ENCODE measurements at places on chromosomes 16 and 17.

DNA sequence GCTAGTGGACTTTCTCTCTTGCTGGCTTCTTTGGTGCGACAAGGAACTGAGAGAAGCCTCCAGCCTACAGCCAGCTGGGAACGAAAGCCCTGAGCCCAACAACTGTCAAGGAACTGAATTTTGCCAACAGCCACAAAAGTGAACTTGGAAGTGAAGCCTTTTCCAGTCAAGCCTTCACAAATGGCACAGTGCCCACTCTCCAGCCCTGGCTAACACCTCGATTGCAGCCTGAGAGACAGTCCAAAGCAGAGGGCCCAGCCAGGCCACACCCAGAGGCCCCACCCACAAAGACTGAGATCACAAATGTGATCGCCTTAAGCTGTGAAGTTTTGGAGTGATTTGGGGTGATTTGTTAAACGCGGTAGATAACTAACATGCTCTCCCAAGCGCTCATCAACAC lies 244.6 kb upstream of the SDK2 start:
- DNase-seq = no peak

DNA sequence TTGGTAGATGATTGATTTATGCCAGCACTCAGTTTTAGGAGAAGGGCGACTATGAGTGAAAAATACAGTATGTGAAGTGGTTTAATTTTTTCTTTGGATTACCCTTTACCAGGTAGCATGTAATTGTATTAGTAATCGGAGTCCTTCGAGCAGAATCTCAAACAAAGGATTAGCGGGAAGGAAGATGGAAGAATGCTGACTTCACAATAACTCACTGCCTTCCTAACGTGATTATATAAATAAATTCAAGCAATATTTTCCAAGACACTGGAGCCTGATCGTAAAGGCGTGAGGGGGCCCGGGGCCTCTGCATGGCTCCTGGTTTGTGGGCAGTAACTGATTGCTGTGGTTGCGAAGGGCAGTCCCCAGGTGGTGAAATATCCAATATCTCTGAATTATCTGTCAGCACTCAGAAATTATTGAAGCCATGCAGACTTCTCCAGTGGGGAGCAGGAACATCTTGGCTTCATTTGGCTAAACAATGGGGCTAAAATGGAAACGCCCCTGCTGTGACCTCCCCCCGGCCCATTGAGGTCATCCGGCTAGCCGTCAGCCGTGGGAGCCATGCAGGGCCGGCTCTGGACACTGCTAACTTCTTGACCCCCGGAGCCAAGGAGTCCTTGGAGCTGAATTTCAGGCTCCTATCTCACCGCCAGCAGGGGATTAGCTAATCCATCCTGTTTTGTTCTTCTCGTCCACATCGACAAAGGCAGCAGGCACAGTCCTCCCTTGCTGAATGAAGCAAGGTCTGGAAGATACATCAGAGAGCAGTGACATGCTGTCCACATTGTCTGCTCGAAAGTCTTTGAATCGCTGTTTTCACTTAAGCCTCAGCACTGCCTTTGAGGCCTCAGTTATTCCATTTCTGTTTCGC lies 295.9 kb upstream of the N4BP1 start:
- no peak for DNase-seq

DNA sequence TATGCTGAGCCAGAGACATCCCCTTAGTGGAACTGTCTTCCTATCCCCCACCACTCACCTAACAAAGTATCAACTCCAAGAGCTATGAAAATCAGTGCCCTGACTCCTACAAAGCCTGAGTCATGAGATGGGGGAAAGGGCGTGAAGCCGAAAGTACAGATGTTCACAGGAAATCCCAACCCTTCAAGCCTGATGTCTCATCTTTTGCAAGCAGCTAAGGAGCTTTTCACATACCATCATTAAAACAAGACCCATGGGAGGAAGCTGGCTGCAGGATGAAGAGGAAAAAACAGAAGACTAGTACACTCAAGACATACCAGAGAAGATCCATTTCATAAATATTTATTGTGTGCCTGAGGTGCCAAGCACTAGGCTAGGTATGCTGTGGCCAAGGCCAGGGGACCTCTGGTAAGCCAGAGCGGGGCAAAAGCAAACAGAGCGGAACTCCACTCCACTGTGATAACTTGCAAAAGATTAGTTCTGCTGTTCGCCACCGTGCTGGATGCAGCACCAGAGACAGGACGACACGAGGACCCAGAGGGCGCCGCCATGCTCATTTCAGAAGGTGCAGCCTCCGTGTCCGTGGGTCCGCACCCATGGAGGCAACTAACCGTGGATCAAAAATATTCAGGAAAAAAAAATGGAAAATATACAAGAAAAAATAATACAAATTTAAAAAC lies 4.5 kb upstream of the MNT start:
- DNase-seq = peak; percentile 85

GRCh38 chr16:57810197-57811031 lies 8.1 kb upstream of the KIFC3 start:
- peak; percentile 56 for DNase-seq

- DNase-seq = no peak
These were observed 143.0 kb downstream of the GAS7 start for GRCh38 chr17:10055262-10055975.

DNA sequence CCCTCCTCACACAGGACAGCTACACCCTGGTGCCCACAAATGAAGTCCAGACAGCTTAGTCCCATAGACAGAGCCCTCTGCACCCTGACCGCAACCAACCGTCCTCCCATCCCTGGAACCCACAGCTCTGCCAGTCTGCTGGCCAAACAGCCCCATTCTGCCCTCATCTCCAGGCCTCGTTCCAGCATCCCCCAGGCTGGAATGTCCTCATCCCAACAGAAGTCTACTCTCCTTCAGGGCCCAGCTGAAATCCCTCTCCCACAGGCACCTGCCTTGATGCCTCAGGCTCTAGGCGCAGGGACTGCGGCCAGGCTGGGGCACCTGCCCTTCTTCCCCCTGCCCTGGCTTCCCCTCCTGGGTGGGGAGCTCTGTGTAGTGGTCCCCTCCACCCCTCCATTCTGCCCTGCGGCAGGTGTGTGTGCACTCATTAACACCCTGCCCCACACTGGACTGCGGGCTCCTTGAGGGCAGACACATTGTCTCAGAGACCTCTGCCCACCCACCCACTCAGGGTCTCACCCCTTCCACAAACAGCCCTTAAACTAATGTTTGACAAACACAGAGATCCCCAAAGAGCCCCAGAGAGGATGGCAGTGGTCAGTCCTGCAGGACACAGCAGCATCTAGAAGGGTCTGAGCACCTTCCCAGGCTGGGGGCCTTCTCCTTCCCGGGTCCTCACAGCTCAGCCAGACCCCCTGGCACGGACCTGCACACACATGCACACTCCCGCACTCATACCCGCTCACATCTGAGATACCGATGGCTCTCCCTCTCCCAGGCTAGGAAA lies 820 bp downstream of the GRIN2C start:
- DNase-seq = no peak

DNA sequence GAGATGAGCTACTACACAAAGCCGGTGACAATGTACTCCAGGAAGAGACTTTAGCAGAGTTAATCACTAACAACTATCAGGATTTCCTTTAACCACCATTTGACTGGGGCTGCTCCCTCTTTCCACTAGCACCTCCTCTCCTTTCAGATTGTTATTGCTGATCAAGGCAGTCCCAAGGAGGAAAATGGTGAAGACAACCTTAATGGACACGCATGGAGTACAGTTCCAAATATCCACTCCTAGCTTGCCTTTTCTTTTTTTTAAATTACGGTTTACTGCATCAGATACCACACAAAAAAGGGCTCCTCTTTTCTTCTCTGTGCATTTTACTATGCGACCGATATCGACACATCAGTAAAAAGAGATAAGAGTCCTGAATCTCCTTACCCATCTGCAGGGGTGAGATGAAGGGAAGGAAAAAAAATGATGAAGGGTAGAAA lies 30.9 kb downstream of the FAM222B start:
- DNase-seq = peak; percentile 42

DNA sequence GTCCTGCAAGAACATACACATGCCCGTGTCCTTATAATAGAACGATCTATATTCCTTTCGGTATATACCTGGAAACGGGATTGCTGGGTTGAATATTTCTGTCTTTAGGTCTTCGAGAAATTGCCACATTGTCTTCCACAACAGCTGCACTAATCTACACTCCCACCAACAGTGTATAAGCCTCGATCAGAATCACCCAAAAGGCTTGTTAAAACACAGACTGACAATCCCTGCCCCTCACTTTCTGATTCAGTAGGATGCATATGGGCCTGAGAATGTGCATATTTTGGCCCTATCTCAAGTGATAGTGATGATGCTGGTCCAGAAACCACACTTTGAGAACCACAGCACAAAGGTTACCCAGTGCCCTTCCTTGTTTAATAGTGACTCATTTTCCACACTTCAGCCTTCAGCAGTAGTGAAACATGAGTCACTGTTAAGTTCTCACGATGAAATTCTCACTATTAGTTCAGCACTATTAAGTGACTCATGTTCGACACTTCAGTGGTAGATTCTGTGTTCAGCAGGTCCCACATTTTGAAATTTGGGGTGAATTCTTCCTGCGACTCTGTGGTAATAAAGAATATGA lies 215.6 kb downstream of the GRIN2A start:
- no peak for DNase-seq

DNA sequence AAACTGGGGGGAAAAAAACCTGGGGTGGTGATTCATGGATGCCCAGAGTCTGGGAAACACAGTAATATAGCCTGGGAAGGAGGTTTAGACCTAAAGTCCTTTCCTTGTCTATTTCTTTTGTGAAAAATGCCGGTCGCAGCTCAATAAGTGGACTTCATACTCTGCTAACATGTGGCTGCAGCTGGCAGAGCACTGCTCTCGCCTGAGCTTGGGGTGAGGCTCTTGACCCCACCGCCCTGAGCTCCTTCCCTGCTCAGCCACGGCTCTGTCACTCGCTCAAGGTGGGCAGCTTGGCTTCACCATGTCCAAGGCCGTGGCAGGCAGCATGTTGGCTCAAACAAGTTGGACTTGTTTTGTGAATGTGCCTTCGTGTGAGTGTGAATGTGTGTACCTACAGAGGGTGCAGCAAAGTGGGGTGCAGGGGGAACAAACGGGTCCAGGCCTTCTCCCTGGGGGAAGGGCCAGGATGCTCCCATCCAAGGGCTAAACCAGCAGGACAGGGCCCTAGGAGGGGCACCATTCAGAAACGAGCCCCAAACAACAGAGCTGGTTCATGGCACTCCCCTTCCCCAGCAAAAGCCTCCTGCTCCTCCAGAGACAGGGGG lies 4.9 kb downstream of the FA2H start:
- no peak for DNase-seq

- DNase-seq = peak; percentile 3
These were observed 100.6 kb downstream of the ENGASE start for GRCh38 chr17:79174905-79175856.

GRCh38 chr16:1206326-1206725 lies 18.7 kb downstream of the TPSG1 start:
- DNase-seq = no peak

GRCh38 chr17:79201536-79202227 lies 127.1 kb downstream of the ENGASE start:
- DNase-seq = no peak

- no peak for DNase-seq
These were observed 156.6 kb downstream of the GSG1L start for GRCh38 chr16:27906883-27907282.

GRCh38 chr17:74528491-74529199 lies 2.6 kb downstream of the CD300LB start:
- no peak for DNase-seq

GRCh38 chr16:12416136-12416787 lies 387.4 kb downstream of the CPPED1 start:
- DNase-seq = no peak

GRCh38 chr17:12732366-12732765 lies 56.9 kb upstream of the ARHGAP44 start:
- no peak for DNase-seq

DNA sequence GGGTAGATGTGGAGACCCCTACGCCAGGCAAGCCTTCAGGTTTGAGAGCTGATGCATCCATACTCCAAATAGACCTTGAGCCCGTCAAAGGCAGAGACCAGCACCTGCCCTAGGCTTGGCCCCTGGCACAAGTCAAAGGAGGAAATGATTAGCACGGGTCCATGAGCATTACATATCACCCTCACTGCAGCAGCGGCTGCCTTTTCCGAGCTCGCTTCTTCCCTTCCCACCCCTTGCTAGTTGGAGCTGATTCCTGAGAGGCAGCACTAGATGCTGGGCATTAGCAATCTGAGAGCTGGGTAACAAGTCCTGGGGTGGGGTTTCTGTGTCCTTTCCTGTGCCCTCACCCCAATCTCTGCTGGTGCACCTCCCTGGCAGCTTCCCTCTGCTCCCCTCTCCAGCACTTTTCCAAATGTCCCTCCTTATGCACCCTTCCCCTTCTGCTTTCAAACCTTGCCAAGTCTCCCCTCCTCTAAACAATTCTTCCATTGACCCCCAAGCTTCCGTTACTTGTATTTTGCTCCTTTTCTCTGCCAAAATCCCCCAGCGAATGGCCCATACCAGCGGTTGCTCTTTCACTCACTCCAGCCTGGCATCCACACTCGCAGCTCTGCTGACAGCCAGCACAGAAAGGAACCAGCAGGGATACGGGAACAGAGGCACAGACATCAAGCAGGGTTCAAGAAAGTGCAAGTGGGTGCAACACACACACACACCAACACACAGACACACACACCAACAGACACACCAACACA lies 3.0 kb downstream of the CDRT4 start:
- DNase-seq = no peak

DNA sequence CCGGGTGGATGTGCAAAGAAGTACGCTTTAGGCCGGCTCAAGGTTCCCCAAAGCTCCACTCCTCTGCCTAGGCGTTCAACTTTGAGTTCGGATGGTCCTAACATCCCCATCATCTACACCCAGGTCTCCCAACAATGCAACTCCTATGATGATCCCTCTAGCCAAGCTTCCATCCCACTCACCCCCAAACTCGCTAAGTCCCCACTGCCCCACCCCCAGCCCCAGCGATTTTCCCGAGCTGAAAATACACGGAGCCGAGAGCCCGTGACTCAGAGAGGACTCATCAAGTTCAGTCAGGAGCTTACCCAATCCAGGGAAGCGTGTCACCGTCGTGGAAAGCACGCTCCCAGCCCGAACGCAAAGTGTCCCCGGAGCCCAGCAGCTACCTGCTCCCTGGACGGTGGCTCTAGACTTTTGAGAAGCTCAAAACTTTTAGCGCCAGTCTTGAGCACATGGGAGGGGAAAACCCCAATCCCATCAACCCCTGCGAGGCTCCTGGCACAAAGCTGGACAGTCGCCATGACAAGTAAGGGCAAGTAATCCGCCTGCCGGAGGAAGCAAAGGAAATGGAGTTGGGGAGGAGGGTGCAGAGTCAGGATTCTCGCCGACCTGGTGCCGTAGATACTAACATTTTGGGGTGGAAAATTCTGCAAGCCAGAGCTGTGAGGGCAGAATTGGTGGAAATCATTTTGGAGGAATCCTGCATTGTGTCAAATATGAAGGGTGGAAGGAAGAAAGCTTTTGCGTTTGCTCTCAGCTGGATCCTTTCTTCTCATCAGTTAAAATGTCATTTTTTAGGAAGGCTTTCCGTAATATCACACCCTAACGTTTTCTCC lies at the start of gene TP53:
Gene TP53 (minus strand): TSS at position 419 of the 836 bp plus-strand sequence. CDS start 10,896 bp downstream, outside the sequence.
- peak; percentile 94 for DNase-seq

GRCh38 chr17:12070561-12070960 lies 49.9 kb downstream of the MAP2K4 start:
- DNase-seq = peak; percentile 54

All from adipocyte (in vitro differentiated cells).